Right hindlimb (tissue), 1 donor: ENCODE measurements at places on chromosomes 11 and 22.

DNA sequence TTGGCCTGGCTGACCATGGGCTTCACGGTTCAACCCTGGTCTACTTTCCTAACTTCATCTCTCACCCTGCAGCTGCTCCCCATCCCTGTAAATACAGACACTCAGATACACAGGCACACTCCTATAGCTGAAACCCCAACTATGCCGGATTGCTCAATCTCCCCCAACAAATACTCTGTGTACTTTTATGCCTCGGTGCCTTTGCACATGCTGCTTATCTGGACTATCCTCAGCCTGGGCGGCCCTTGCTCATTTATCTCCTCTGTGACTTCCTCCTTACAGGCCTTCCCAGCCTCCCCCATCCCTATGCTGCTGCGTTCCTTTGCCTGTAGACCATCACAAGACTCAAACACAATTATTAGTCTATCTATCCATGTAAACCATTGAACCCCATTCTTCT lies 76.6 kb downstream of the PKNOX2 start:
- DNase-seq = no peak

GRCh38 chr11:1336836-1337646 lies 27.6 kb upstream of the TOLLIP start:
- peak; percentile 45 for DNase-seq

GRCh38 chr11:28763876-28764275 lies 655.7 kb downstream of the METTL15 start:
- DNase-seq = no peak

DNA sequence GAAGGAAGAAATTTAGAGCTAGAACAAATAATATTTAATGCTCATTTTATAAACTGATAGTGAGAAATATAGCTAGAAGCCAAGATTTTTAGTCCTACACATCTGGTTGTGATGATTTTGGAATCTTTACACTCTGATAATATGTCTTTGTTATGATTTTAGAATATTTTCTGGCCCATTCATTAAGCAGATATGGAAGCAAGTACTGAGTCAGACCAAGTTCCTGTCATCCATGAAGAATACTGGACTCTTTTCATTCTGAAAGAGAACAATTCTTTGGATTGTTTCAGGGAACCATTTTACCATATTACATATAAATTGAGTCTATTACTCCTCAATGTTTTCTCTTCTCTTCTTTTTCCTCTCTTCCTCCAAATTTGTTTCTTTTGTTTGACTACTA lies 227.4 kb downstream of the TMEM135 start:
- no peak for DNase-seq

DNA sequence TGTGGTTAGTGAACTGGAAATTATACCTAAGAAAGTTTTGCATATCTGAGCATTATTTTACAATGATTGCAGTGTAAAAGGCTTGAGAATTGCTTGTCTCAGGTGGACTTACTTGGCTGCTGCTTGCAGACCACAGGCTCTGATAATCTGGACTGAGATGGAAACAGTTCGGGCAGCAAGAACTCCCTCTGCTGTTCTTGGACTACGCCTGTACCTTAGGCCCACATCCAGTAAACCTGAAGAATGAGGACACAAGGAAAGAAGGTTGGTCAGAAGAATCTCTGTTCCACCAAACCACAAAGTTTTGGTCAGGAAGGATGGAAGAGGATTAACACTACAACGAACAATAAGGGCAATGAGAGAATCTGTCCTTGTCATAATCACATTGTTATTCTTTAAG lies 80.1 kb downstream of the C2CD3 start:
- DNase-seq = no peak

- no peak for DNase-seq
Observed at GRCh38 chr11:113667801-113668200, 38.3 kb downstream of the TMPRSS5 start.

DNA sequence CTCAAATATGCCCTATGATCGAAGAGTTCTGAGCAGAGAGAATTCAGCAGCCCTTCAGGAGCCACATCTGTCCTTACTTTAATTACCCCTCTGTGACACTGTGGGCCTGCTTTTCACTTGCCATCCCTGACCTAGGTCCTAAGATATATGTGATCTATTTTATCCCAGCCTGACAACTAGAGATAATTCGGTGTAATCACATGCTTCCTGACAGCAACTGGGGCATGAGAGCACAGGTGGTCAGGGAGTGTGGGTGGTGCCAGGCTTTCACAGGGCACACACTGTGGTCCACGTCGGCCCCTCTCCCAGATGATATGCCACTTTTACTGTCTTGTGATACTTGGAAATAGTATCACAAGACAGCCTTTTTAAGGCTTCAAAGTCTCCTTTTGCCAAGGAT lies 3.9 kb downstream of the TUBA8 start:
- DNase-seq = no peak

- peak; percentile 59 for DNase-seq
Observed at GRCh38 chr11:73350908-73351636, 25.1 kb upstream of the RELT start.

DNA sequence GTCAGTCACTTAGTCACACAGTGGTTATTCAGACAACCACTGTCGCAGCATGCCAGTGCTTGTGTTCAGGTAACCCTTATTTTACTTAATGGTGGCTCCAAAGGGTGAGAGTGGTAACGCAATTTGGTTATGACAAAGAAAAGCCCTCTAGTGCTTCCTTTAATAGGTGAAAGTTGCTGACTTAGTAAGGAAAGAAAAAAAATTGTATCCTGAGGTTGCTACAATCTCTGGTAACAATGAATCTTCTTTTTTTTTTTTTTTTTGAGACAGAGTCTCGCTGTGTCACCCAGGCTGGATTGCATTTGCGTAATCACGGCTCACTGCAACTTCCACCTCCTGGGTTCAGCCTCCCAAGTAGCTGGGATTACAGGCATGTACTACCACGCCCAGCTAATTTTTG lies 64.5 kb downstream of the C11orf91 start:
- no peak for DNase-seq

GRCh38 chr11:58576887-58577471 lies 1.3 kb upstream of the LPXN start:
- peak; percentile 33 for DNase-seq
